ENCODE measurements at places on chromosomes 12 and 14.

- peak; percentile 66 for DNase-seq
These were observed at the start of gene RAPGEF3 for GRCh38 chr12:47758834-47759690. TSS of gene RAPGEF3 (minus strand) at chr12:47758880. CDS start at chr12:47758556, 324 bp downstream.

- DNase-seq: peak; percentile 65
These were observed 47.8 kb upstream of the RERG start for GRCh38 chr12:15268927-15269552.

DNA sequence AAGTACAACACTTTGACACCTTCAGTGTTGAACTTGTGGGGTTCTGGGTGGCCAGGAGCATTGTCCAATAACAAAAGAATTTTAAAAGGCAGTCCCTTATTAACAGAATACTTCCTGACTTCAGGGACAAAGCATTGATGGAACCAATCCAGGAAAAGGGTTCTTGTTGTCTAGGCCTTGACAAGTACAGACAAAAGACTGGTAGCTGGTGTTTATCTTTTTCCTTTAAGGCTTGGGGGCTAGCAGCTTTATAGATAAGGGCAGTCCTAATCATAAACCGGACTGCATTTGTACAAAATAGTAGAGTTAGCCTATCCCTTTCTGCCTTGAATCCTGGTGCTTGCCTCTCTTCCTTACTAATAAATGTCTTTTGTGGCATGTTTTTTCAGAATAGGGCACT is 27.4 kb downstream of the FAM177A1 start:
- DNase-seq: no peak

DNA sequence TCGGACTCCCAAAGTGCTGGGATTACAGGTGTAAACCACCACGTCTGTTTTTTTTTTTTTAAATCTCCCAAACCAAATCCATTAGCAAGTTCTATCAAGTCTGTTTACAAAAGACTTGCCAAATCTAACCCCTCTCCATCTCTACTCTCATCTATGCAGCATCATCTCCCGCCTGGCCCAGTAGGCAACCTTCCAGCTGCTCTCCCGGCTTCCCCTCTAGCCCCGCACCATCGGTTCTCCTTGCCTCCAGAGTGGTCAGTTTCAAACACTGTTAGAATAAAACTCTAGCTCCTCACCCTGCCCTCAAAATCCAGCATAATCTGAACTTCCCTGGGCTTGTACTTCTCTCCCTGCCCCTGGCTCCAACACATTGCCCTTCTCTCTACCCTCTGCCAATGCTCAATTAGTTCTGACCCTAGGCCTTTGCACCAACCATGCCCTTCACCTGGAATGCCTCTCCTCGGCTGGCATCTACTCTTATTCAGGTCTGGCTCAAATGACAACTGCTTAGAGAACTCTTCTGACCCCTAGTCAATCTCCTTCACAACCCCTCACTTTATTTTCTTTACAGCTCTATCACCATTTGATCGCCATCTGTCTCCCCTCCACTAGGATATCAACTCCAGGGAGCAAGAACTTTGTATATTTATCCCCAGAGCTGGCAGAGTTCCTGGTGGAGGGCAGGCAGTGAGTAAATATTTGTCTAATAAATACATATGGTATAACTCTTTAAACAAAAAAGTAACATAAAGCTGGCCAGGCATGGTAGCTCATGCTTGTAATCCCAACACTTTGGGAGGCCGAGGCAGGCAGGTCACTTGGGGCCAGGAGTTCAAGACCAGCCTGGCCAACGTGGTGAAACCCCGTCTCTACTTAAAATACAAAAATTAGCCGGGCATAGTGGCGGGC is 4.9 kb downstream of the WSB2 start:
- no peak for DNase-seq

DNA sequence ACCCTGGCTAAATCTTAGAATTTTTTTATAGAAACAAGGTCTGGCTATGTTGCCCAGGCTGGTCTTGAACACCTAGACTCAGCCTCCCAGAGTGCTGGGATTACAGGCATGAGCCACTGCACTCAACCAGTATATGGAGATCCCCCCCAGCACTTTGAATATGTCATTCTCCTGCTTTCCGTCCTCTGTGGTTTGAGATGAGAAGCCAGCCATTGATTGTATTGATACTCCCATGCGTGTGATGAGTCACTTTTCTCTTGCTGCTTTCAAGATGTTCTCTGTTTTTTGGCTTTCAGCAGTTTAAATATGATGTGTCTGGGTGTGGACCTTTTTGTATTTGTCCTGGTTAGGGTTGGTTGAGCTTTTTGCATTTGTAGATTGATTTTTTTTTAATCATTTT is 75.2 kb upstream of the DNM1L start:
- peak; percentile 86 for DNase-seq

- DNase-seq: no peak
These were observed 2.2 kb downstream of the GABARAPL1 start for GRCh38 chr12:10214895-10215267.

DNA sequence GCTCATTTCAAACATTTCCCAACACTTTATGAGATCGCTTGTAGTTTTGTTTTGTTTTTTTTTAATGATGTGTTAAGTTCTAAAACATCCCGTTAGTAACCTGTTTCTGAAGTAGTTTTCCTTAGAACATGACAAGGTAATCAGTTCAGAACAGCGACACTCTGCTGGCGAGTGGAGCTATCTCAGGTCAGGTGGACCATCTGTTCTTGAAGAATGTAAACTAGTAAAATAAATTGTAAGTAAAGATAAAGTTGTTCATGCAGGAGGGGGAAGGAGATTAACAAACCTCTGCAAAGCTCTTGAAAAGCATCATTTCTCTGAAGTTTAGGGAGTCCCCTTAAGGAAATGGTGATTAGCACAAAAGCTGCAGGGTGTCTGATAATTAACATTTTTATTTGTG is 71.9 kb upstream of the DACT1 start:
- no peak for DNase-seq

- DNase-seq: no peak
These were observed 58.5 kb upstream of the TMPO start for GRCh38 chr12:98456576-98457573.

- DNase-seq: no peak
These were observed 24.2 kb upstream of the DYRK2 start for GRCh38 chr12:67624355-67624754.
